ENCODE measurements at places on chromosomes 2 and 18.
A peak's percentile ranks its signal among the peaks of the same experiment; 100 is the strongest.

DNA sequence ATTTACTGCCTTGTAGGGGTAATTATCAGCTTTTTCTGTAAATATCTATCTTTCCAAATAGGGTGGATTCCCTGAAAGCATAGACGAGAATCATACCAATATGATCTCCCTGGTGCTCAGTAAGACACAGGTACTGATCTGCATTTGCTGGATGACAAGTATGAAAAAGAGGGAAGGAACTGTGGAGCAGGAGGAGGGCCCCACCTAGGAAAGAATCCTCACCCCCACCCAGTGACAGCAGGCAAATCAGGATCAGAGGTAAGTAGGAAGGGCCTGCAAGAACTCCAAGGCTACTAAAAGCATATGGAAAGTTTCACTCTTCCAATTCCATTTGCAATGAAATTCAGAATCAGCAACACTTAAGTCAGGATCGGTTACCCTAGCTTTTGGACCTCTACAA lies 42.3 kb downstream of the METTL8 start:
- no peak for DNase-seq

- DNase-seq = no peak
Observed at GRCh38 chr2:121326628-121327027, 41.6 kb upstream of the TFCP2L1 start.

GRCh38 chr2:190722061-190722759 lies 73.3 kb downstream of the NAB1 start:
- peak; percentile 57 for DNase-seq

DNA sequence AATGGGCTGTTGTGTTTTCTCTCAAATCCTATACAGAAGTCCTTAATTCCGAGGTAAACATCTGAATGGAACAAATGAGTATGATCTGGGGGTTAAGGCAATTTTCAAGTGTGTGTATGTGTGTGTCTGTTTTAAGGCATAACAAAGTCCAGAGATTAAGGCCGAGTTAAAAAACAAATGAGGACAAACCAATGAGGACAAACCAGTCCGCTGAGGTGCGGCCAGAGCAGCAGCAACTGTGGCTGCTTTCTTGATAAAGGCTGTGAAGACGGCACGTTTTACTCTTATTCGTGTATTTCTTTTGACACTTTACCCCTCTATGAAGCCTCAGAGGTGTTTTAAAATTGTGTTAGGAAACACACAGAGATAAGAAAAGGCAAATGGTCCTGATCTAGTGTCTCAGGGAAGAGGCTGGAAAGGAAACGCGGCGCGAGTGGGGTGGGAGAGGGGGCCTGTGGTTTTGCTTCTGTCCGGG lies 495 bp upstream of the GULP1 start:
- DNase-seq = no peak

DNA sequence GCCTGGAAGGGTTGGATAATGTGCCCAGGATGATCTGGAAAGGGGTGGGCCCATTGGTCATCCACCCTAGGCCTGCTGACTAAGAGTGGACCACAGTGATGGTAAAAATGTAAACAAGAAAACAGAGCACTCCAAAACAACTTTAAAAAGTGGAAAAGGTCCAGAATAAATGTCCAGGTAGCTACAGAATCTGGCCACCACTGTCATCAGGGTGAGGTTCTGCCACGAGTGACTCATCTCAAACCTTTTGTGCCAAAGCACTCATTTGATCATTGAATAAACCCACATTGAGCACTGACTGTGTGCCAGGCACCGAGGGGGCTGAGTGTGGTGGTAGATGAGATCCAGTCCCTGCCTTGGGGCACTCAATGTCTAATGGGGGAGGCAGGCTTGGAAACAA lies 64.9 kb downstream of the EMX1 start:
- no peak for DNase-seq

All from mammary epithelial cell (primary cell).